Amniotic stem cell (primary cell): ENCODE measurements at places on chromosomes 6 and 20.
A peak's percentile ranks its signal among the peaks of the same experiment; 100 is the strongest.

GRCh38 chr20:51510936-51511605, 31.4 kb downstream of the NFATC2 start:
- DNase-seq, result no peak

- no peak for DNase-seq
These were observed 56.5 kb upstream of the CCN2 start for GRCh38 chr6:132007474-132008190.

GRCh38 chr6:169723991-169724493, 258 bp downstream of the PHF10 start:
- no peak for DNase-seq

- no peak for DNase-seq
These were observed 23.0 kb upstream of the IER3 start for GRCh38 chr6:30767158-30767943.

DNA sequence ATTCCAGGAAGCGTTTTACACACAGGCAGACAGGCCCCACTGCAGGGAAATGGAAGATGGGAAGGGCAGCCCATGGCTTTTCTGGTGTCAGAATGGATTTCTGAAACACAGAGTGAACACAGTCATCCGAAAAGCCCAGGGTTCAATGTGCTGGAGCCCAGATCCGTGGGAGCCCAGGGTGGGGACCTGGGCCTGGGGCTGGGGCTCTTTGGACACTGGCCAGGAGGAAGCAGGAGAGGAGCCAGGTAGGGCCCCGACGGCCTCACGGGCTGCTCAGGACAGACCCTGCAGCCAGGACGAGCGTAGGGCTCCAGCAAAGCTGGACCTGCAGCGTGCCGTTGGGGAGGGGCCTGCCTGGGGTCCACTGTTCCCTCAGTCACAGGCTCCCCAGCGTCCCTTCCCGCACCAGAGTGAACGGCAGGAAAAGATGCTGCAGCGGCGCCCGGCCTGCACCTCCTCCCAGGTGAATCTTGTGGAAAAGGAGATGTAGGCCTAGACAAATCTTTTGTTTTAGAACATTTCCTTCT, 24.3 kb upstream of the LSM14B start:
- no peak for DNase-seq

DNA sequence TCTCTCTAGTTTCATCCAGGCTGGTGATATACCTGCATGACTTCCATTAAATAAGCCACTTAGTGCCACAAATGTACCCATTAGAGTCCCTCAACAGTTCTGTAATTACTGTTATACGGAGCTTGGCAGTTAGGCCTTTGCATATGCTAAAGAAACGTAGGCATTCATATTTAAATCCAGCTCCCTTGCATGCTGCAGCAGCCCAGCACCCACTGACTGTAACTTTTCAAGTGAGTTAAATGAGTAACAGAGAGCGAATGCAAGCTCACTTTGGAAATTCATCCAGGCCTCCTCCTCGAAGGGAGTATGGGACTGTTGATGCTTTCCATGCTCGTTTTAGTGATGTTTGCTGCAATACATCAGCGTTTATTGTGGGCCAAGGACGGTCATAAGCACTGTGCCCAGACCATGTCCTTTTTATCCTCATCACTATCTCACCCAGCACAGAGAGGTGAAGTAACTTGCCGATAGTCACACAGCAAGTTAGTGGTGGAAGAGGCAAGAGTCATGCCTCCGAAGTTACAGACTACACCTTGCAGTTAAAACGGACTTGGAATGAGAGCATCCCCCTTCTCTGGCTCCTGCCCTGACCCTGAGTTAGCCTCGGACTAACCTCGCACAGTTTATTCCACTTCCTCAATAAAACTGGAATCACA, 179.4 kb upstream of the PDE10A start:
- DNase-seq, result no peak

- DNase-seq, result peak; percentile 62
These were observed 59.9 kb downstream of the MACROD2 start for GRCh38 chr20:14055127-14055742.

GRCh38 chr6:105179244-105180065, at the start of gene POPDC3:
POPDC3 (minus strand) TSS chr6:105180014; CDS start chr6:105161909, 18,105 bp downstream.
- no peak for DNase-seq

DNA sequence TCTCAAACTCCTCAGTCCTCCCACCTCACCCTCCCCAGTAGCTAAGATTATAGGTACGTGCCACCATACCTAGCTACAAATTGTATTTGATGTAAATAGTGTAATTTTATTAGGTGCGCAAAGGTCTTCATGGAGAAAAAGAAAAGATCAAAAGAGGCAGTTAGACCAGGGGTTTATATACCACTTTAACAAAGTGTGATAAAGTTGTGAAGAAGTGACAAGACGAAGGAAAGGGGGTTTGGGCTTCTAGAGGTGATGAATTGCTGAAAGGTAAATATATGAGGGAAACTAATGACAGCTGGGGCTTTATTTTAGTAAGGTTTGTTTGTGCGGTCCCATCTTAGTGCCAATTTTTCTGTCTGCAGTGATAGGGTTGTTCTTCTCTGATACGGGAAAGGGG, 105.3 kb downstream of the CD24 start:
- DNase-seq, result no peak

DNA sequence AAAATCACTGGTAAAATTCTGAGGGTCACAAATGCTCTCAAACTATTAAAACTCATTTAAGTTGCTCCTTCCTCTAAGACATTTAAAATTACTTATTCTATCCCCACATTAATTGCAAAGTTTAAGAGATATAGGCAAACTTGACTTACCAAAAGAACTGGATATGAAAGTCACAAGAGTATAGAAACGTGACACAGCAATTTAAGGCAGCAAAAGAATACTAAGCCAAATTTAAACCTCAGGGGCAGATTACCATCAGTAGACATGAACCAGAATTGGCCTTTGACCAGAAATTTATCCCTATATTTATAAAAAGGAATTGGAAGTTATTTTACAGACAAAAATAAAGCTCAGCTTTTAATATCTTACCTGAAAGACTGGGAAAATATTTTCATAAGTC, 56.0 kb downstream of the MAP3K7 start:
- DNase-seq, result no peak

- no peak for DNase-seq
These were observed 190.9 kb upstream of the FOXA2 start for GRCh38 chr20:22775256-22775655.

DNA sequence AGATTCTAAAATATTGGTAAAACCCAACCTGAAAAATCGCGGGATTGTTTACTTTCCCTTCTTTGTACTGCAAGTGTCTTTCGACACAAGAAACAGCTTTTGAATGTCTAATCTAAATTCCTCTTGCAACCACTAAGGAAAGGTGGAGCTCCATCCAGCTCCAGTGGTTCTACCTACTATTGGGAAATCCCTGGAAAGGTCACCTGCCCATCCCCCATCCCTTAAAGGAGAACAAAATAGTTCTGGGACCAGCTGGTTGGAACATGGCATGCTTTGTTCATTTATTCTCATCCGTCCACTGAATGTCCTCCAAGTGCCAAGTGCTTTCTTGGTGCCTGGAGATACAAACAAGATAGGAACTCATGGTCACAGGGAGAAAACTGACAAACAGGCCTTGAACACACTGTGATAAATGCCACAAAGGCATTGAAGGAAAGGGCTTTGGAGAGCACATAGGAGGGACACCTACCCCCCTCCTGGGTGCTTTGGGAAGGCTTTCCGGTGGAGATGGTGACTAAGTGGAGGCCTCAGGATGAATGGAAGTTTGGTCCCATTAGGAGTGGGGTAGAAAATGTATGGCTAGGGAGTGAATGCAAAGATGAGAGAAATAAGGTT, 2.3 kb upstream of the CITED2 start:
- DNase-seq, result no peak

GRCh38 chr6:37392821-37393220, 39.0 kb downstream of the RNF8 start:
- DNase-seq, result no peak

- no peak for DNase-seq
These were observed 3.1 kb downstream of the NTSR1 start for GRCh38 chr20:62711703-62712101.

GRCh38 chr20:37627060-37627766, 66.6 kb upstream of the CTNNBL1 start:
- no peak for DNase-seq

GRCh38 chr6:14132921-14133275, 15.3 kb downstream of the CD83 start:
- DNase-seq, result no peak

DNA sequence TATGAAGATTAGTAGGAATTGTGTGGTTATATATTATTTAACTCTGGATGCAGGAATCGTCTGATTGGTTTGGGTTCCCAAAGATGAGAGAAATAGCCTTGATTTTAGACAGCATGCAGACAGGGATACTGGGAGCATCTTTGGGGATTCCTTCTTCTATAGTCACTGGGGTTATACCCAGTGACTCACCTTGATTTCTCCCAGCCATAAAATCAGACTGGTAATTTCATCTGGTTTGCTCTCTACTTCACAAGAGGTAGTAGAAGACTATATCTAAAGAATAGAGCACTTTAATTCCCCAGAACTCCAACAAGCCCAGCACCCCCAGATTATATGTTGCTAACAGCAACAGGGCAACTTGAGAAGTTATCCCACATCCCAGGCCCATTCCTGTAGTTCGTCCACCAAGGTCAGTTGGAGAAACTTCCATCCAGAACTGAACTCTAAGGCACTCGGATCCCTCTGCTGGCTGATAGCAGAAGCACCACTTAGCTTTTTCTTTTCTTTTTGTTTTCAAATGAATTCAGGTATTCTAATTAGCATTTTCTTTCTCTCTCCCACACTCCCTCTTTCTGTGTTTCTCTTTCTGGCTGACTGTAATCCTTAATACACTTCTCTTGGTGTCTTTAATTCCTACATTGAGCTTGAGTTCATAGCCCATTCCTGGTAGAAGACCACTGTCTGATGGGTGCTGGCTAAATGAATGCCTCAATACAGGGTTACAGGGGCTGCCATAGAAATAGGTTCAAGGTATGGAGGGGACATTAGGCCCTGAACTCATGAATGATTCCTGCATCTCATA, 20.4 kb upstream of the EFHC1 start:
- DNase-seq, result peak; percentile 40

DNA sequence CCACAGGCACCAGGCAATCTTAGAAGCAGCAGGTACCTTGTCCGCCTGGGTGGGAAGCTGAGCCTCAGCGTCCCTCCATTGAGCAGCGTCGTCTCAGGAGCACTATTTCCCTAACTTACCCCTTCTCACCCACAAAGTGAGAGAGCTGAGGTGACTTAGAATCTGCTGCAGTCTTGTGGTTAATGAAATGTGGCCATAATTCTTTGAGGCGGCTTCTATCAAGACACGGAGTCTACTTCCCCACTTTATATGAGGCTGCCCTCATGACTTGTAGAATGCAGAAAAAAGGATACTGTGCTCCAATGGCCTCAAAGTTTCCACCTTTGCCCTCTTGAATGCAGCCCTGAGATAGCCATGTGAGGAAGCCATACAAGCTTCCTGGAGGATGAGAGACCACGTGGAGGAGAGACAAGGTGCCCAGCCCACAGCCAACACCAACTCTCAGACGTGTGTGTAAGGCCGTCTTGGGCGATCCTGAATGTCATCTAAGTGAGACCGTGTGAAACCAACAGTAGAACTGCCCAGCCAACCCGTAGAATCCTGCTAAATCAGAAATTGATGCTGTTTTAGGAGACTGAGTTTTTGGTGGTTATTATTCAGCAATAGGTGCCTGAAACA, 9.1 kb upstream of the TAGAP start:
- DNase-seq, result no peak
